Amniotic stem cell (primary cell): ENCODE measurements at places on chromosomes 12 and 14.
A peak's percentile ranks its signal among the peaks of the same experiment; 100 is the strongest.

GRCh38 chr14:51789114-51789513 is 71.3 kb upstream of the GNG2 start:
- no peak for DNase-seq

DNA sequence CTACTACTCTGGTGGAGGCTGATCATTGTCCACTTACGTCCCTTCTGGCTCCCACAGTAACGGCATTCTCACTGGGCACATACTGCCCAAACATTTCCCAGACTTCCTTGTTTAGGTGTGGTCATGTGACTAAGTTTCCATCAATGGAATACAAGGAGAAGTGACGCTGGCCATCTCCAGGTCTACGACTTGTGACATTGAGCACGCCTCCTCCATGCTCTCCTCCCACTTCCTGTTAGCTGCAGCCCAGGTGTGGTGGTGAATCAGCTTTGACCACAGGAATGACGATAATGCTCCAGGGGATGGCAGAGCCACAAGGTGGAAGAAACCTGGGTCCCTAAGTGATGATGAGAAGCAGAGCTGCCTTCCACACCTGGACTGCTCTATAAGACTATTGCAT is 6.0 kb upstream of the SLC24A4 start:
- DNase-seq: no peak

GRCh38 chr12:41465526-41465925 is 277.4 kb downstream of the PDZRN4 start:
- no peak for DNase-seq

DNA sequence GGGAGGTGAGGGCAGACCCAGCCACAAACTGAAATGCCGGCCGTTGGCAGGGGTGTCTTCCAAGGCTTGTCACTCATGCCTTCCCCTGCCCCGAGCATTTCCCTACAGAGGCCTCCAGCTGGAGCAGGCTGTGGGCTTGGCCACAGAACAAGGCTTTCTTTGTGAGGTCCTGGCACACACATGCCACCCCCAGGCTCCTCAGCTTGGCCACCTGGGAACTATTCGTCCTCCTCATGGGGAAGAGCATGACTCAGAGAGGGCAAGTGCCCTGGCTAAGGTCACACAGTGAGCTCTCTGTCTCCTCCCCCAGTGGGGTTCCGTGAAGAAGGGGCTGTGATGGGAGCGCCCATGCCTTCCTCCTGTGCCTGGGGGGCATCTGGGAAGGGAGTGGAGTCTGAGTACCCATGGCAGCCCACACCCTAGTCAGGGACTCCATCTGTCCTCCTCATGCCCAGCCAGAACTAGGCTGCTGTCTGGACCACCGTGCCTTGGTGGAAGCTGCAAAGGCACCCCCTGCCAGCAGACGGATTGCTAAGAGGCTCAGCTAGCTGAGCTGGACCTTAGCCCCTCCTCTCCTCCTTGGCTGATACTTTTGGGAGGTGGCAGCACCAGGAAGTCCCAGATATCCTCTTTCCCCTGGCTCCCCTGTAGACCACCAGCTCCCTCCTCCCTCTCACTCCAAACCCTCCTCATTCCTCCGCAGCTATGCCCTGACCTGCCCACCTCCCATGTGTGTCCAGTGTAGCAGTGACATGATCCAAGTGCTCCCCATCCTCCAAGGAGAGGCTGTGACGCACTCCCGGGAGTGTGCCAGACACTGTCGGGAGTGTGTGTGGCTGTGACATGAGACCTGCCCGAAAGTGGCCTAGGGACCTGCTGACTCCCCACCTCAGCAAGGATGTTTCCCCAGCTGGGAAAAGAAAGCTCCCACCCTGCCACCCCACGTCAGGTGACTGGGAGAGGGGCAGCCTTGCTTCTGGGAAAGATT is 21.4 kb downstream of the ABCB9 start:
- no peak for DNase-seq

GRCh38 chr14:57937676-57938075 is 71.8 kb upstream of the SLC35F4 start:
- DNase-seq: no peak

DNA sequence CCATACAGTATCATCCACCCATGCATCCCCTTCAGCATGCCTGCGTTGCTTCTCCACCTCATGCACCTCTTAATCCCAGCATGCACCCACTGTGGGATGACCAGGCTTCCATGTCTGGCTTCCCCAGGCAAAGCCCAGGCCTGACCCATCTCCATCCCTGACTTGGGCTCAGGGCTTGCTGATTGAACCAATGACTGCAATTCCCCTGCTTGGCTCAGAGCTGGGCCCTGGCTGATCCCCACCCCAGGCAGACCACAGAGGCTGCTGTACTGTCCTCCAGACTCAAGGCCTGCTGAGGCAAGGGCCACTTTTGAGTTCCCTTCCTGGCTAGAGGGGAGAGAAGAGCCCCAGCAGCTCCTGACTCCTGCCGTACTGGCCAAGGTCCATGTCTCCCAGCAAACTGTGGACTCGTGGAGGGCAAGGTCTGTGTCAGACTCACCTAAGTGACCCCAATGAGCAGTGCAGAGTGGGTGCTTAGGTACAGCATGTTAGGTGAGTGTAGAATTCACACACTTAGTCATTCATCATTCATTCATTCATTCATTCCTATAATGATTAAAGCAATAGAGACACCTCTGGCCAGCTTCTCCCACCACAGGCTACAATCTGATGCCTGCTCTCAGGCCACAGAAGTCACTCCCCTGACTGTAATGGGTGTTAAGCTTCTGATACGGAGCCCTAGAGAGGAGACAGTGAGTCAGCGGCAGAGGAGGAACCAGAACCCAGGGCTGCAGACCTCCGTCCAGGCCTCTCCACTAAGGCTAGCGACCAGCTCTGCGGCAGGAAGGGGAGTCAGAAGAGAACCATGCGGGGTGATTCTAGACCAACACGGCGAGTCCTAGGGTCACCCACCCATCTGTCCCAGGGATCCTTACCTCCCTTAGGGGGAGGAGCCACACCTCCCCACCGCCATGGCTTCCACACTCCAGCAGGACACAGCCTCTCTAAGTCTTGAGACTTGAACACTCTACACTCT is 2.9 kb downstream of the BEGAIN start:
- DNase-seq: no peak

GRCh38 chr12:104733717-104734175 is 224.3 kb downstream of the SLC41A2 start:
- no peak for DNase-seq

DNA sequence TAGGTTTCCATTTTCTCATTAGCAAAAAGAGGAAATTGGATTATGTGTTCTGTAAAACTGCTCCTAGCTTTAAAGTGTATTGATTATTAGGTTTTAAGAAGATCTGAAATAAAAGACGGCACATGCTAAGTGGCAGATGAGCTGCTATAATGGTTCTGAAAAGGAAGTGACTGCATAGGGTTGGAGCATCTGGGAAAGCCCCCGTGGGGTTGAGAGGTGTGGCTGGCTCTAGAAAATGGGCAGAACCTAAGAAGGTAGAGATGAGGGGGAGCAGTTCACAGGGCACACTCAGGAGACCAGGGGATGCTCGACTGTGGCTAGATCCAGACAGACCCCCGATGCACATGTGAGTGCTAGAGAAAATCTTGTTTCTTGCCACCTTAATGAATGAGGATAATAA is 1.9 kb downstream of the IFNG-AS1 start:
- DNase-seq: no peak

DNA sequence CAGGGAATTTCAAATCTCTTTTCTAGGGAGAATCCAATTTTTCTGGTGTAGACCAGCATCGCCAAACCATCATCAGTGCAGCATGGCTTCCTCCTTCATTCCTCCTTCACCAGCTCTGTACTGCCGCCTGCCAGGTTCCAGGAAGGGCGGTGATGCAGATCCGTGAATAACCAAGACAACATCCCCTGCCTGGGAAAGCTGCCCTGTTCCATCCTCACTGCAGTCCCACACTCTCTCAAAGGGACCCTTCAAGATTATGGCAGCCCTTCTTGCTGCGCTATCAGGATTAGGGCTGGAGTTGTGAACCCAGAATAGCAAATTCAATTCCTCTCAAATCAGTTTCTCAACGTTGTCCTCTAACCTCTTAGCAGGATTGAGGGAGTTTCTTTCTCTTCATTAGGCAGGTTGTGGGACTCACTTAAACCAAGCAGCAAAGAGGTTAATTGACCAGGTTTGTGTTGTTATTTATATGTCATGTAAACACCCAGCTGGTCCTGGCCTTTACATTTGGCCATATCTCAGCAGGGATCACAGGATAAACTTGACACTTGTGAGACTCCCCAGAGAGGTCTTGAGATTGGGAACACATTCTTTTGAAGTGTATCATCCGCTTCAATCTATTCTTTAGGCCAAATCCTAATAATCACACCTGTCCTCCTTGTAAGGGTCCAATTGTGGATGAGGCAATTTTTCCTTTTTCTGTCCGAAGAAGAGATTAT is 26.2 kb downstream of the TMEM30B start:
- no peak for DNase-seq

- no peak for DNase-seq
Measured at GRCh38 chr12:103503546-103504480, 8.0 kb upstream of the C12orf42 start.

GRCh38 chr12:130829391-130830245 is 9.4 kb downstream of the STX2 start:
- no peak for DNase-seq

- no peak for DNase-seq
Measured at GRCh38 chr12:14910090-14910915, 24.6 kb upstream of the MGP start.

GRCh38 chr14:67602995-67603545 is 3.0 kb upstream of the PIGH start:
- DNase-seq: no peak

- DNase-seq: no peak
Measured at GRCh38 chr14:95197551-95197950, 40.2 kb upstream of the DICER1 start.

- no peak for DNase-seq
Measured at GRCh38 chr14:87034680-87035079, 958.3 kb downstream of the GALC start.

- no peak for DNase-seq
Measured at GRCh38 chr14:100240668-100241032, 1.7 kb downstream of the YY1 start.

DNA sequence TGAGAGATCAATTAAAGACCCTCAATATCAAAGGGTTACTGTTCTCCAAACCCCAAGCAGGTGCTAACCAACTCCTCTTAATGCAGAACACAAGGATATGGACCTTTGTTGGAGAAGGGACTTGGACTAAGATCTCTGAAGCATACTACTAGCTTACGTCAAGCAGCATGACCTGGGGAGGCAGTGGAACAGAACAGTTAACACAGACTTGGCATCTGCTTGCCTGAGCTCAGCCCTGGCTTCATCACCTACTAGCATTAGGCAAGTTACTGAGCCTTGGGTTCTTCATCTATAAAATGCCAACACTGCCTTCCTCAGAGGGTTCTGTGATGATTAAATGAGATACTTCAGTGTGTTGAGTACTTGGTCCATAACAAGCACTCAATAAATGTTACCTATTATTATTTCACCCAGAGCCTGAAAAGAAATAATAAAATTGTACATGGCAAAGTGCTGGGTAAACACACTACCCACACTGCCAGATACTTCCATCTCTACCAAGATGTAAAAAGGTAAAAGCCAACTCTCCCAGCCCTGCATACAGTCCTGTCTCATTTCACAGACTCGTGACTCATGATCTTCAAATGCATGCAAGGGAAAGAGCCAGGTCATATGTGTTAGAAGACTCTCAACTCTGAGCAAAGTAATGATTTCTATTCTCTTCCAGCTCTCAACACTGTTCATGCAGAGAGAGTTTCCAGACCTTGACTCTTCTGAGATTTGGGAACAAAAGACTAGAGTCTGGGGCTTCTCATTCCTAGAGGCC is 39.7 kb downstream of the FMNL3 start:
- DNase-seq: no peak

DNA sequence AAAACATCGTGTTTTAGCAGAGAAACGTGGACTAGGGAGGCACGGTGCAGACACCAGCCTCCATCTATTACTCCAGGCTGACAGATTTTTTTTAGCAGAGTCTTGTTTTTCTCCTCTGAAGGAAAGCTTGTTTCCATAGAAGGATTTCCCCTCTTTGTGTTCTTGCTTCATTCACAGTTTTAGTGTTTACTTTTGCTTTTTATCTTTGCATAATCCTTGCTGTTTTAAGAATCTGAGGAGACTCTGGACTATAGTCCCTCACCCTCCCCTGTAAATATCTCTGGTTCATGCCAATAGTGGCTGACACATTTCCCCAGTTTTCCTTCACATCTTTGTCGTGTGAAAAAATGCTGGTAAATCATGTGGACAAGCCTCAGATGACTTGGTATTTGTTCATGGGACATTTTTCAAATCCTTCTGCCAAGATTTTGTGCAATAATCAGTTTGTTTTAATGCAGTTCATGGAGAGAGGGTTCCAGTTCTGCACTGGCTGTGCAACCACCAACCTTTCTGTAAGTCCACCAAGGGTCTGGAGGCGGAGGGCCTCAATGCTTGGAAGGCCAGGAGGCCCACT is 39.9 kb upstream of the TMCC3 start:
- no peak for DNase-seq

- no peak for DNase-seq
Measured at GRCh38 chr12:109767456-109767855, 53.8 kb downstream of the FAM222A start.

- DNase-seq: no peak
Measured at GRCh38 chr12:92357584-92358261, 212.1 kb upstream of the BTG1 start.

GRCh38 chr12:6370994-6371754 is 4.2 kb downstream of the SCNN1A start:
- no peak for DNase-seq

DNA sequence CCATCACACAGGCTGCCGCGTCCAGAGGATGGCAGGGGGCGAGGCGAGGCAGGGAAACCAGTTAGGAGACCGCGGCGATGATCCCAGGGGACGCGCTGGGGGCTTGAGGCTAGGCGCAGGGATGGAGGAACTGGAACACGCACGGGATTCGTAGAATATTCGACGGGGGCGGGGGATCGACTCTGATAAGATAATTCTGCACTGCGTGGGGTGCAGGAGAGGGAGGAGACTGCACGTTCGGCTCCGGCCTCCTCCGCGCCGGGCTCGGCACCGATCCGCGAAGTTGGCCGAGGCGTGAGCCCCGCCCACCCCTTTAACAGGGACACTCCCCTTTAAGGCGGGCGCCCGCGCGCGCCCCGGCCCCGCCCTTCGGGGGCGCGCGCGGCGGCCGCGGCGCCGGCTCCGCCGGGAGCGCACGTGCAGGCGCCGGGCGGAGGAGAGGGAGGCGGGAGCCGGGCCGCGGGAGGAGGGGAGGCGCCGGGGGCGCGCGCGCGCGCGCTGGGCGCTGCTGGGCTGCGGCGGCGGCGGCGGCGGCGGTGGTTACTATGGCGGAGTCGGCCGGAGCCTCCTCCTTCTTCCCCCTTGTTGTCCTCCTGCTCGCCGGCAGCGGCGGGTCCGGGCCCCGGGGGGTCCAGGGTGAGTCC is at the start of gene ACVR1B:
Gene ACVR1B (plus strand): TSS at position 501 of the 644 bp plus-strand sequence. CDS start 45 bp downstream, at position 546.
- peak; percentile 61 for DNase-seq

DNA sequence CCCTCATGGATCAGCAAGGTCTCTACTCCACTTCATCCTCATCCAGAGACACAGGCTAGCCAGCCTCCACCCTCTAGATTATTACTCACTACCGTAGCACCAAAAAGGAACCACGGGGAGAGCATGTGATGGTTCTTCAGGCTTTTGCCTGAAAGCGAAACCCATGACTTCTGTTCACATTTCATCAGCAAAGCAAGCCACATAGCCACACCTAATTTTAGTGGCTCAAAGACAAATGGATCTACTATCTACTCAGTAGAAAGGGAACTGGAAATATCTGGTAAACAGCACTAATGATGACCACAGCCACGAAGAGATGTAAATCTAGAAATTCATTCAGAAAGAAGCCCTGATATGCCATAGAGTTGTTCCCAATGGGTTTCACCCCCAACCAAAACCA is 51.4 kb downstream of the VCPKMT start:
- DNase-seq: no peak

- no peak for DNase-seq
Measured at GRCh38 chr14:101010293-101010692, 106.8 kb upstream of the RTL1 start.

GRCh38 chr12:43287706-43288383 is 264.2 kb downstream of the ADAMTS20 start:
- DNase-seq: no peak
